ENCODE measurements at places on chromosomes 11 and 22. TPM values are rescaled to one million over a fixed set of nuclear protein-coding genes. Genes with fewer than 3 reads are reported as not detected.

GRCh38 chr11:46069595-46069994 is 51.7 kb downstream of the PHF21A start:
- no peak for DNase-seq
- H3K4me3 ChIP-seq, result no peak overlapping the region
- peaks cover 16% of the 10 kb centered on the region for H3K4me1 ChIP-seq
- no peak overlapping the region for H3K27ac ChIP-seq
- peaks cover 6% of the 10 kb centered on the region for H3K36me3 ChIP-seq
- no peaks in the 10 kb centered on the region for H3K27me3 ChIP-seq

DNA sequence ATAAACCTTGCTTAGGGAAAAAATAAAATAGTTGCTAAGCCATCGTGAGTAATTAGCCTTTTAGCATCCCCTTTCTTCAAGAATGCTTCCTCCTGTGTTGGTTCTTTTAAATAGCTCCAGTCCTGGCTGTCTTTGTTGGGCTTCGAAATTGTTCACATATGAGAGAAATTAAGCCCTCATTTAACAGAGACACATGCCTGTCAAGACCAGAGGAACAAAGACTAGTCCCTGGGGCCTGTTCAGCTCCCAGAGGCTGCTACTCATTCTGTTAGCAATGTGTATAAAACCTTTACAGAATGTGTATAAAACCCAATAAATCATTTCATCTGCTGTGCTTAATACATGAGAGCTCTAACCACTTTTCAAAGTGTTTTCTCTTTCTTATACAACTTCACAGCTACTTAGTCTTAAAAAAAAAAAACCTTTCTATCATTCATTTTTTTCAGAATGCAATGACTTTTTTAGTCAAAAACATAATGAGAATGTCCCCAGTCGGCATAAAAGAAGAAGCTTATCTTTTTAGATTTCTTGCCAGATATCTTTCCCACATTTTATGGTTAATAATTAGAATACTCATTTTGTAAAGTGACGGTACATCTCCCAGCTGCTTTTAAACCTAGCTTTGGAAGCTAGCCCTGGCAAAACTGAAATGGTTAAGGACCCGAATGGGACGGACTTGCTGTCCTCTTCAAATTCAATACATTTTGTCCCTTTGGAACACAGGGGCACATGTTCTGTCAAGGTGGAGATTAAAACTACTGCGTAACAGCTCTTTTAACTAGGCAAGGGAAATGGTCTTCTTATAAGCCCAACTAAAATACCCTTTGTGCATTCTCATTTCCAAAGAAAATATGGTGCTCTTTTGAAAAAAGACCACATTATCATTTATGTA is 186.1 kb downstream of the SOX6 start:
- no peaks in the 10 kb centered on the region for H3K4me1 ChIP-seq
- DNase-seq, result no peak
- no peak overlapping the region for H3K4me3 ChIP-seq
- no peaks in the 10 kb centered on the region for H3K36me3 ChIP-seq
- no peaks in the 10 kb centered on the region for H3K27me3 ChIP-seq

DNA sequence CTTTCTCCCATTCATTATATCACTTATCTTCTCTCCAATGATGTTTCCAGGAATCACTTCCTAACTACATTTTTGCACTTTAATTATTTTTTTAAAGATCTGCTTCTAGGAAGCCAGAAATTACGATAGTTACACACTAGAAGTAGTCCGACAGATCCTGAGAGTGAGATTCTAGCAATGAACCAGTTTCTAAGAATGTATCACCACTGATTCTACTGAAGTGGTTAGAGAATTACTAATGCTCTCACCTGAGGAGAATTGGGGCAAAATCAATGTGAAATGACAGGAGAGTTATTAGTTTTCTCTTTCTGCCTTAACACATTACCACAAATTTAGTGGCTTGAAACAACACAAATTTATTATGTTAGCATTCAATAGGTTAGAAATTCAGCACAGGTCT is 241.2 kb downstream of the CASP12 start:
- no peak overlapping the region for H3K27ac ChIP-seq
- H3K4me3 ChIP-seq, result no peak overlapping the region
- H3K4me1 ChIP-seq, result peaks cover 8% of the 10 kb centered on the region
- no peaks in the 10 kb centered on the region for H3K36me3 ChIP-seq

DNA sequence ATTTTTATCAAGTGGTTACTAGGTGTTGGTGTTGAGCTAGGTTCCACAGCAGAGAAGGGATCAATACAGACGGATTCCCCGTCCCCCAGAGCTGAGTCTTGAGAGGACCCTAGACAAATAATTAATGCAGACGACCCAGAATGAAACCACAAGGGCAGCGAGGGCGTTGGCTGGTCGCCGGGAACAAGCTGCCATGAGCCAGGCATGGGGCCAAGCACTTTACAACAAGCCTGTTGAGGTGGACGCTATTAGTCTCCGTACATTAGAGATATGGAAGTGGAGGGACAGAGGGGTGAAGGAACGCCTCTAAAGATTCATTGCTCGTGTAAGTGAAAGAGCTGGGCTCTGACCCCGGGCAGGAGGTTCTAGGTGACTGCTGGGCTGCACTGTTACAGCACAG is 77.1 kb upstream of the EIF3D start:
- H3K27ac ChIP-seq, result no peak overlapping the region
- no peak overlapping the region for H3K4me3 ChIP-seq
- H3K36me3 ChIP-seq, result no peaks in the 10 kb centered on the region
- peaks cover 13% of the 10 kb centered on the region for H3K27me3 ChIP-seq

The OR6T1 gene
- not detected for total RNA-seq

GRCh38 chr22:48743601-48744282 is 1083.9 kb downstream of the BRD1 start:
- H3K27ac ChIP-seq, result no peak overlapping the region
- H3K27me3 ChIP-seq, result no peaks in the 10 kb centered on the region
- no peaks in the 10 kb centered on the region for H3K4me1 ChIP-seq
- DNase-seq, result no peak
- H3K36me3 ChIP-seq, result no peaks in the 10 kb centered on the region

DNA sequence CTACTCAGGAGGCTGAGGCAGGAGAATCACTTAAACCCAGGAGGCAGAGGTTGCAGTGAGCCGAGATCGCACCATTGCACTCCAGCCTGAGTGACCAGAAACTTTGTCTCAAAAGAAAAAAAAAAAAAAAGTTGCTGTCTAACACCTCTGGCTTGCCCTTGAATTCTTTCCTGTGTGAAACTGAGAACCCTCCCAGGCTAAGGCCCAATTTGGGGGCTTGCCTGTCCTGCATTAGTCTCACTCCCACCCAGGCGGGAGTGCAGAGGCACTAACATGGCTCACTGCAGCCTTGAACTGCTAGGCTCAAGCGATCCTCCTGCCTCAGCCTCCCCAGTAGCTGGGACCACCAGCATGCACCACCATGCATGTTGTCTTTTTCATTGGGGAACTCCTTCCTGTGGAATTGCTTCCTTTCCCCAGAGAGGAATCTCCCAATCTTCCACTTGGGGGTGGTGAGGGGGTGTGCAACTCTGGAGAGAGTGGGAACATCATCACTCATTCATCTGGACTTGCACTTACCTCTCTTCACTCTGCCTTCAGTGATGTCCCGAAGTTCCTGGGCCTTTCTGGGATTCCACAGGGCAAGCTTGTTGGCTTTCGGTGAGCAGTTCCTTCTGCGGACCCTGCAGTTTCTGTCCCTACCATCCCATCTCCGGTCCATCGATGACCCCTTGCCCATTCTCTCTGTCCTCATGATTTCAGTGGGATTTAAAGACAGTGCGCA is 62.1 kb upstream of the CREB3L1 start:
- H3K36me3 ChIP-seq, result no peaks in the 10 kb centered on the region
- no peaks in the 10 kb centered on the region for H3K4me1 ChIP-seq
- H3K27ac ChIP-seq, result no peak overlapping the region
- no peaks in the 10 kb centered on the region for H3K27me3 ChIP-seq

DNA sequence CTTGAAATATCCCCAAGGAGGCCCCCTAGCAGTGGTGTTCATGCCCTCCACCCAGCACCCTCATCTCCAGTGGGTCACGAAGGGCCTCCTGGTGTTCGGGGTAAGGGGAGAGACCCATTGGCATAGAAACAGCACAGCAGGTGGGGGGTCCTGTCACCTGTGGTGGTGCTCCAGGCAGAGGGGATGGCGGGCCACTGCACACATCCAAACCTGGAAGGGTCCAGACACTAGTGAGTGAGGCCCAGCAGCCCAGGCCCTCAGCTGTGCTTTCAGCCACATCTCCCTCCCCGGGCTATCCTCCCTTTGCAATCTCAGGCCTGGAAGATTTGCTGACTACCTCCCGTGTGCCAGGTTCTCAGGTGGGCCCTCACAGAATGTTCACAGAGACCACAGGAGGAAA is 59.4 kb upstream of the LYVE1 start:
- DNase-seq, result no peak
- no peak overlapping the region for H3K27ac ChIP-seq
- no peak overlapping the region for H3K4me3 ChIP-seq
- no peaks in the 10 kb centered on the region for H3K36me3 ChIP-seq
- no peaks in the 10 kb centered on the region for H3K27me3 ChIP-seq
- H3K4me1 ChIP-seq, result peaks cover 22% of the 10 kb centered on the region

The CCND1 gene
- 74.3 TPM for total RNA-seq

DNA sequence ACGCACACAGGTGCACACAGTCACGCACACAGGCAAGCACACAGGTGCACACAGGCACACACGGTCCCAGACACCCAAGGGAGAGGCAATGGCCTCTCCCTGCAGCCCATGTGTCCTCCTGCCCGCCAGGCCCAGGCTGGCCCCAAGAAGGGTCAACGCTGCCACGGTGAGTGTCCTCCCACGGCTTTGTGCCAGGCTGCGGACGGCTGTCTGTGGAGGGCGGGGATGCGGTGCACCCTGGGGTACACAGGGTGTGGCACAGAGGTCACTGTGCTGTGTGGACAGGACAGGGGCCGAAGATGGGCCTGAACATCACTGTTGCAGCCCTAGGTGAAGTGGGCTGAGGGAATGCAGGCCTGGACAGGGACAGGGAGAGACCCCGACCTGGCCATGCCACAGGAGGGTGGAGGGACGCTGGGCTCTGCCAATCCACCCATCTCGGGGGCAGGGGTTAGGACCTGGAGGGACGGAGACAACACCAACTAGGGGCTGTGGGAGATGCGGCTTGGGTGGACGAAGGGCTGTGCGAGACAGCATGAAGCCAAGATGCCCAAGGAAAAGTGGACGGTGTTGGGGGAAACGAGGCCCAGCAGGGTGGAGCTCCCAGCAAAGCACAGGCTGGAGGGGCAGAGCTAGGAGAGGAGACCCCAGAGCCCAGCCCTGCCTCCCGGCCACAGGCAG is 523.8 kb downstream of the BRD1 start:
- DNase-seq, result no peak
- H3K4me3 ChIP-seq, result no peak overlapping the region
- no peaks in the 10 kb centered on the region for H3K36me3 ChIP-seq
- no peak overlapping the region for H3K27ac ChIP-seq
- peaks cover 20% of the 10 kb centered on the region for H3K27me3 ChIP-seq

The ZP1 gene
- total RNA-seq, result 0.50 TPM

DNA sequence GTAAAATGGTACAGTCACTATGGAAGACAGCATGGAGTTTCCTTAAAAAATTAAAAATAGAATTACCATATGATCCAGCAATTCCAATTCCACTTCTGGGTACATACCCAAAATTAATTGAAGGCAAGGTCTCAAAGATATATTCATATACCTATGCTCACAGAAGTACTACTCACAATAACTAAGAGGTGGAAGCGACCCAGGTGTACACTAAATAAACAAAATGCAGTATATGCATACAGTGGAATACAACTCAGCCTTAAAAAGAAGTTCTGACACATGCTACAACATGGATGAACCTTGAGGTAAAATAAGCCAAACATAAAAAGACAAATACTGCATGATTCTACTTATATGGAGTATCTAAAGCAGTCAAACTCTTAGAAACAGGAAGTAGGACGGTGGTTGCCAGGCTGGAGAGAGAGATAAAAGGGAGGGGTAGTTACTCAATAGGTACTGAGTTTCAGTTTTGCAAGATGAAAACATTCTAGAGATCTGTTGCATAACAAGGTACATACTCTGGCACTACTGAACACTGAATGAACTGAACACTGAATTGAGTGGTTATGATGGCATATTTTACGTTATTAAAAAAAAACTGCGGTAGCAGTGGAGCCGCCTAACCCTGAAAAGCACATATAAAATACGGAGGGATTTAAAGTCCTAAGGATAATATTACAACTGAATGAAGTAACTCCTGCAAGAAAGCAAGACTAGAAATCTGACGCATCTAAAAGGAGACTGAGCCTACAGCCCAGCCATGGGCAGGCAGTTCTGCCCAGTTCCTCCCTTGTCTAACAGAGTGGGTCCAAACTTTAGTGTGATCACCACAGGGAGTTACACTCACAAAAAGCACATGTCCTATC is 12.8 kb downstream of the DGCR2 start:
- H3K27ac ChIP-seq, result peak overlapping the region; percentile 25
- no peaks in the 10 kb centered on the region for H3K36me3 ChIP-seq
- H3K4me1 ChIP-seq, result peaks cover 20% of the 10 kb centered on the region
- DNase-seq, result peak; percentile 53

All from adrenal gland (tissue), 19 donors.